NAMALWA (cell line): ENCODE measurements at places on chromosomes 5 and 9.

- no peak for DNase-seq
Measured at GRCh38 chr9:69798744-69799143, 21.9 kb upstream of the CFAP95 start.

GRCh38 chr9:119284587-119285337 is 84.5 kb downstream of the BRINP1 start:
- no peak for DNase-seq

DNA sequence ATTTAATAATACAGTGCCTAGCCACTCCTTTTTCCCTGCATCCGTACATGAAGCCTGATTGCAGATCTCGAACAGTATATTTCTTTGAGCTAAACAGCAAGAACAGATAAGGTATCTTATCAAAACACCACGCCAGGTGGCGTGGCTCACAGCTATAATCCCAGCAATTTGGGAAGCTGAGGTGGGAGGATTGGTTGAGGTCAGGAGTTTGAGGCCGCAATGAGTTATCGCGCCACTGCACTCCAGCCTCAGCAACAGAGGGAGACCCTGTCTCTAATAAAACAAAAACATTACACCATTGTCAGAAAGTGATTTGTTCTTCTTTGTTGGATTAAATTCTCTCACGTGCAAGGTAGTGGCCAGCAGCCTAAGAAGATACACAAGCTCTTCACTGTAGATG is 291.2 kb upstream of the DMRT1 start:
- DNase-seq: no peak

GRCh38 chr9:2161661-2162060 is 146.5 kb downstream of the SMARCA2 start:
- no peak for DNase-seq

DNA sequence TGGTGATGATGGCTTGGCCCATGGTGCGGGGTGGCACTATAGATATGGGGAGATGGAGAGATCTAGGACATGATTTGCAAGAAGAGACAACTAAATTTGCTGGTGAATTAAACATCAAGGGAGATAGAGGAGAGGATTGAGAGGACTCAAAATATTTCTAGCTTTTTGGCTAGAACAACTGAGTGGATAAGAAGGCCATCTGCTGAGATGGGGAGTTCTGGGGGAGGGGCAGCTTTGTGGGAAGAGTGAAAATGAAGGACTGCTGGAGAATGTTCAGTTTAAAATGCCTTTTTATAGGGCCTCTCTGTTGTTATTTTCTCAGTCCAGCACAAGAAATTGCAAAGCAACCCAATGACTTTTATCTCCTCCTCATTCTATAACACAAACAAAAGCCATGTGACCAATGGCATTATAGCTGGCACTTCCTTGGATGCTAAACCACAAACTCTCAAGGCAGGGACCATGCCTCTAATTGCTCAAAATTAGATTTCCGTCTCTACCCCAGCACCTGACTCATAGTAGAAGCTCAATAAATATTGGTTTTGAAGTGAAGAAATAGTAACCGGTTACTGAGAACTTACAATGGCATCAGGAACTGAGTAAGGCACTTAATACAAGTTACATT is 29.8 kb downstream of the JAKMIP2 start:
- no peak for DNase-seq

- no peak for DNase-seq
Measured at GRCh38 chr5:179336871-179337795, 8.1 kb downstream of the ADAMTS2 start.

- DNase-seq: no peak
Measured at GRCh38 chr5:62312036-62312435, 6.0 kb downstream of the KIF2A start.
